T-helper 22 cell (primary cell): ENCODE measurements at places on chromosomes 1 and 21.

- DNase-seq = no peak
Observed at GRCh38 chr1:155463865-155464650, 98.5 kb downstream of the ASH1L start.

GRCh38 chr1:159205225-159205624 is 550 bp downstream of the ACKR1 start:
- no peak for DNase-seq

GRCh38 chr1:239011382-239011781 is 375.0 kb upstream of the CHRM3 start:
- no peak for DNase-seq

DNA sequence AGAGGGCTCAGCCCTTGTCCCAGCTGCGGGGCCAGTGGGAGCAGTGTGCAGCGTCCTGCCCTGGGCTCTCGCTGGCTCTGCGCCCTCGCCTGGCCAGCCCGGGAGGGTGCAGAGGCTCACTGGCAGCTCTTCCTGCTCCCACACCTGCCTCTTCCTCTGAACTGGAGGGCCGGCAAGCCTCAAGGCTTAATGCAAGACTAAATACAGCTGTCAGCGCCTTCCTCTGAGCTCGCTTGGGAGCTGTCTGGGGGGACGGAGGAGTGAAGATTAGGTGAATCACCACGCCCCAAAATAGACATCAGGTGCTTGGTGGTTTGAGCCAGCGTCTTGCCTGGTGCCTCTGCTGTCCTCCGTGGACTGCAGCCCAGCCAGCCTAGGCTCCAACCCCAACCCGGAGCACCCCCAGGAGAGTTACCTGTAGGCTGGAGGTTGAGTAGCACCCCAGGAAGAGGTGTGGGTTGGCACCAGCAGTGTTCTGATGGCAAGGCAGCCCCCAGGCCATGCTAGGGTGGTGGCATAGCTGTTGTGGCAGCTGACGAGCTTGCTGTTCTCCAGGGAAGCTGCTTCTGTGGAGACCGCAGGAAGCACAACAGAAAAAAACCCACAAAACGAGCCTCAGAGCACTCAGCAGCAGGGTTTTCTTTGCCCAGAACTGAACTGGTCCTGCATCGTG is 36.9 kb downstream of the UMODL1 start:
- peak; percentile 22 for DNase-seq

GRCh38 chr21:31222142-31222541 is 121.9 kb downstream of the TIAM1 start:
- DNase-seq = no peak

DNA sequence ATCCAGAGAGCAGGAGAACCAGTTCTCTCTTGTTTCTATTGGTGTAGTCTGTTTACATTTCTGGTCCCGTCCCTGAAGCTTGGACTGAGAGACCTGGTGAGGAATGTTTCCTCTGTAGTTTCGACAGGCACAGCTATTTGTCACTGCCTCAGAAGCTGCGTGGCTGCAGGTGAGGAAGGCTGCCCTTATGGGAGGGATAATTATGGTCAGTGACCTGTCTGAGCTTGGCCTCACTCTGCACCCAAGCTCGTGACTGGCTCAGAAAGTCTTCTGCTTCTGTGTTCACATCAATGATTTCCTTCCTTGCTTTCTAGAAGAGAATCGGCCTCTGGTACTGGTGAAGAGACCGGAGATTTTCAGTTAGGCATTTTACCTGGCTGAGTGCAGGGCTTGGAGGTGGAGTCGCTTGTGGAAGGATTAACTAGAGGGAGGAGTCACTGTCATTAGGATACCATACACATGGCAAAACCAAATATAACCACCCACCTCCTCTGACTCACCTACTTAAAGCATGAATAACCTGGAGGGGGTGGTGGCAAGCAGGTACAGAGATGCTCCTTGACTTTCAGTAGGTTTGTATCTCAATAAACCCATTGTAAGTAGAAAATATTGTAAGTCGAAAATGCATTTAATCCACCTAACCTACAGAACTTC is 19.9 kb upstream of the WDR26 start:
- DNase-seq = no peak

- peak; percentile 27 for DNase-seq
Observed at GRCh38 chr1:28737307-28738132, 780 bp downstream of the YTHDF2 start.

DNA sequence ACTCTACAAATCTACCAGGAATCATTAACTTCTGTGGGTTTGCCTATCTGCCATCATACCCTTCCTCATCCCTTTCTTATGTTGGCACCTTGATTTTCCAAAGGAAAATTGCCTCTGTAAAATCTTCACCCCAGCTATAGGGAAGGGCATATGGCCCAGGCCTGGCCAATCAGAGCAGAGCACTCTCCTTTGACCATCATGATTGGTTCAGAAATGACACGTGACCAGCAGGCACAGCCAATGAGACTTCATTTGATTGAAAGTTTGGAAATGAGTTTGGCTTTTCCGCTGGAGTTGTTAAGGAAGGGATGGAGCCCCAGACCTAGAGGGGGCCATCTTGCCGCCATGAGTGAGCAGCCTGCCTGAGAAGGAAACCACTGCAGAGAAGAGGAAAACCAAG is 35.1 kb upstream of the IFFO2 start:
- DNase-seq = no peak

GRCh38 chr1:119371815-119372214 is 3.2 kb downstream of the HAO2 start:
- no peak for DNase-seq

- no peak for DNase-seq
Observed at GRCh38 chr1:223702735-223703667, 9.3 kb upstream of the CAPN2 start.

DNA sequence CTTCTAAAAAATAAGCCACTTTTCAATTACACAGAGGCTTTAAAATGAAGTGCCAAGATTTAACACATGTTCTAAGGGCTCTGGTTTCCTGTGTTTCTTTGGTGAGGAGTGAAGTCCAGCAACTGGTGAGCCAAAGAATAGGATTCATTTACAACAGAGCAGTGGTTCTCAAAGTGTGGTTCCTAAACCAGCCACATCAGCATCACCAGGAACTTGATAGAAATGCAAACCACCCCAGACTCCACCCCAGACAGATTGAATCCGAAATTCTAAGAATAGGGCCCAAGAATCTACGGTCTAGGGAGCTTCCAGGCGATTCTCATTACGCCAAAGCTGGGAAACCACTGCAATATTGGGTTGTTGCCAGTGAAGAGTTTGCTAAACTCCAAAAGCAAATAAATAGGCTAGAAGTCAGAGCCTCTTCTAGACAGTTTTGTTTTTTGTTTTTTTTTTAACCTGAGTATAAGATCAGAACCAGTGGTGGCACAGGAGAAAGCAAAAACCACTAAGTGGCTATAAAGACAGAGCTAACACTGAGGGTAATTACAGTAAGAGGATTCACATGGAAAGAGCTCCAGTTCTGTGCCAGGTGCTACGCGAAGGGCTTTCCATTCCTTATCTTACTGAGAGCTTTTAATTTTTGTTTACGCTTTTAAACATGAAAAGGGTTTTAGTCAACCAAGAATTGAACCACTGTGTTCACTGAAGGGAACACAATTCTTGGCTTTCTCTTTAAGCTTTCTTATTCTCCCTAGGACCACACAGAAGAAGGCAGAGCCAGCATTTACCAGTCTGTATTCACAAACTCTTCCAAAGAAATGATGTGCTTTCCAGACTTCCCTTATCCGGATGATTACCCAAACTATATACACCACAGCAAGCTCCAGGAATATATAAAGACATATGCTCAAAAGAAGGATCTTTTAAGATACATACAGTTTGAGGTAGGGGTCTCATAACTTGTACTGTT is 42.4 kb upstream of the FMO2 start:
- DNase-seq = no peak

DNA sequence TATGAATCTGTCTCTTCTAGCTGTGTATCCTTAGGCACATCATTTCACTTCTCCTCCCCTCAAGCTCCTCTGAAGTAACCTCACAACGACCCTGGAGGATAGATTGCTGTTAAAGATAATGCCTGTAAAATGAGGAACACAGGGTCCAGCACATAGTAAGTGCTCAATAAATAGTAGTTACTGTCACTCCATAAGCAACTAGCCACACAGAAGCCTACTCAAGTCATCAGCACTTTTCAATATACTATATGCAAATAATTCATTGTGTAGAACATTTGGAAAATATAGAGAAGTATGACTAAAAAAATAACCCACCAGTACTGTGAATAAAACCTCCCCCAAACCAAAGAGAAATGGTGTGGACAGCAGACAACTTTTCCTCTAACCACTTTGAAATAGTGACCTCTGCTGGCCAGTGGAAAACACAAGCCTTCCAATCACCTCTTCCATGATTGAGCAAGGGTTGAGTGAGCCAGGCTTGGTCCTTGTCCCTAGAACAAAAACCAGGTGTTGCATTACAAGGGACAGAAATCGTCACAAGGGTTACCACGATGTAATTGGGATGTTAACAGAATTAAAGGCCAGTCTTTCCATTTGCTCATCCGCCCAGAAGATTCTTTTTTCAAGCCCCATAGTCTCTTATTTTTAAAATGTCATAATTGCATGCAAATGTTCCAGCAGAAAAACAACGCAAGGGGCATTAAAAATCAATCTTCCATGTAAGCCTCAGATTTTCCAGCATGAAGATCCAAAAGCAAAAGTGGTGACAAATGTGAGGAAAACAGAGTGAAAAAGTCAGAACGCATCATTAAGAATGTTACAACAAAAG is 15.7 kb upstream of the GLIS1 start:
- DNase-seq = no peak

DNA sequence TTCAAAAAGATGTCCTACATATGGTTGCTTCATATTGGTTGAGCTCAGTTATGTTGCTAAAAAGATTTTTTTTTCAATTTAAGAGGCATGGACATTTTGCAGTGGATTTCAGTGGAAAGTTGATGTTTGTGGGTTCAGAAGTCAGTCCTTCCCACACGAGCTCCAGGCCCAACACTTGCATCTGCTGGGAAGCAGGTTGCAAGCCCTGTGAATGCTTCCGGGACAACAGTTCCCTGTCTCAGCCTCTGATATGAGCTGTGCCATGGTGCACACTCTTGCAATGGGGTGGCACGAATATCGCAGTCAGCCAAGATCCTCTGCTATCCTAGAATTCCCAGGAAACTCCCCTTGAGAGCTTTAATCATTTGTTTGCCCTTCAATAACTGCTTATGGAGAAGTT is 30.3 kb upstream of the ABCG1 start:
- no peak for DNase-seq
